Fibroblast of lung (primary cell): ENCODE measurements at places on chromosomes 7 and 10.
A peak's percentile ranks its signal among the peaks of the same experiment; 100 is the strongest.

DNA sequence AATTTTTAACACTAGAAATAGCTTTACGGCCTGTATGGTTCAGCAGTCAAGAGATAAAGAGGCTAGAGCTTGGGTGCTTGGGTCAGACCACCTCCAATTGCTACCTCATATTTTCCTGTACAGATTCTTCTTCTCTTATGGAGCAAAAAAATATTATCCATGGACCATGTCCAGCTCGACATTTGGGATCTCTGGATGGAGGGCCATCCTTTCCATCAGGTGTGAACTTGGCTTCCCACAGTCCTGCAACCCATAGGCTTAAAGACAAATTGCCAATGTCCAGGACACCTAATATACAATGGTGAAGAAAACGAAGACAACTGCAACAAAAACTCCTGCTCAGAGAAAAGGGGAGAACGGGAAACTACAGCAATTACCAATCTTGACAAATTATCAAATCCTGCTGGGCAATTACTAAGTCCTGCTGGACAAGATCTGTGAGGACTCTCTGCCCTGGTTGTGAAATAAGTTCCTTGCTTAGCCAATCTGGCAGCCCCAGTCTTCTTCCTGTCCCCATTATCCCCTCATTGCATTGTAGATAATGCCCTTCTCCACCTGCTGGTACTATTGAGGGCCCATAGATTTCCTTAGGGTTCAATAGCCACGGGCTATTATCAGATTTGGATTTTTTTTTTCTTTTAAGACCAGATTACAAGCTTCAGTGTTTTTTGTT, 42.0 kb upstream of the BRAF start:
- DNase-seq: no peak

DNA sequence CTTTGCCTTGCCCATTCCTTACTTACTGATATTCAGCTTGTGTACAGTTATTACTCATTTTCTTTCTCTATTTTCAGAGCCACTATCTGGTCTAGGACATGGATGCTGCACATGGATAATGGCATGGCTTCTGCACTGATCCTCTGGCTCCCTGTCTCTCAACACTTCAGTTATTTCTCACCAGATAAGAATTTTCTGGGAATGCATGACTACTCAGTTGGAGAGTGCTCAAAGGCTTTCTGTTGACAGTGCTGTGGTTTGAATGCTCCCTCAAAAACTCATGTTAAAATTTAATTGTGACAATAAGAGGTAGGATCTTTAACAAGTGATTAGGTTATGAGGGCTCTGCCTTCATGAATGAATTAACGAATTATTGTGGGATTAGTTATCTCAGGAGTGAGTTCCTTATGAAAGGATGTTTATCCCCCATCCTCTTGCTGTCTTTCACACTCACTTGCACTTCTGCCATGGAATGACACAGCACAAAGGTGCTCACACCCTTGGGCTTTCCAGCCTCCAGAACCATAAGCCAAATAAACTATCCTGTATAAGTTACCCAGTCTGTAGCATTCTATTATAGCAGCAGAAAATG, 16.1 kb upstream of the PIK3CG start:
- DNase-seq: peak; percentile 57

GRCh38 chr10:14126697-14127440, 203.9 kb downstream of the FRMD4A start:
- DNase-seq: peak; percentile 32

DNA sequence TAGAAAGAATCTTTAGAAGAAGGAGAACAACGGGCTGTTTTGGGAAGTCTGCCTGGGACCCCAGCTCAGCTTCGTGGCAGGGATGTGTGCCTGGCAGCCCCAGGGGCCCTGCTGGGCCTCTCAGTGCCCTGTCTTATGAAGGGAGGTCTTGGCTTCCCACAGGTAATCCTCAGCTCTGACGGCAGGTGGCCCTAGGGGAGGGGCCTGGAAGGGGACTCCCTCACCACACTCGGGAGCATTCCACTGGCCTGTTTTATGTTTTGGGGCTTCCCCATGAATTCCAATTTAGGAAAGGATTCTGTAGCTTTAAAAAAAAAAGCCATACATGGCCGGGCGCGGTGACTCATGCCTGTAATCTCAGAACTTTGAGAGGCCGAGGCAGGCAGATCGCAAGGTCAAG, 3.0 kb upstream of the DMBT1 start:
- peak; percentile 17 for DNase-seq

GRCh38 chr10:3525832-3526449, 259.1 kb downstream of the KLF6 start:
- peak; percentile 98 for DNase-seq

GRCh38 chr10:122112625-122113160, 123.7 kb downstream of the TACC2 start:
- peak; percentile 96 for DNase-seq

DNA sequence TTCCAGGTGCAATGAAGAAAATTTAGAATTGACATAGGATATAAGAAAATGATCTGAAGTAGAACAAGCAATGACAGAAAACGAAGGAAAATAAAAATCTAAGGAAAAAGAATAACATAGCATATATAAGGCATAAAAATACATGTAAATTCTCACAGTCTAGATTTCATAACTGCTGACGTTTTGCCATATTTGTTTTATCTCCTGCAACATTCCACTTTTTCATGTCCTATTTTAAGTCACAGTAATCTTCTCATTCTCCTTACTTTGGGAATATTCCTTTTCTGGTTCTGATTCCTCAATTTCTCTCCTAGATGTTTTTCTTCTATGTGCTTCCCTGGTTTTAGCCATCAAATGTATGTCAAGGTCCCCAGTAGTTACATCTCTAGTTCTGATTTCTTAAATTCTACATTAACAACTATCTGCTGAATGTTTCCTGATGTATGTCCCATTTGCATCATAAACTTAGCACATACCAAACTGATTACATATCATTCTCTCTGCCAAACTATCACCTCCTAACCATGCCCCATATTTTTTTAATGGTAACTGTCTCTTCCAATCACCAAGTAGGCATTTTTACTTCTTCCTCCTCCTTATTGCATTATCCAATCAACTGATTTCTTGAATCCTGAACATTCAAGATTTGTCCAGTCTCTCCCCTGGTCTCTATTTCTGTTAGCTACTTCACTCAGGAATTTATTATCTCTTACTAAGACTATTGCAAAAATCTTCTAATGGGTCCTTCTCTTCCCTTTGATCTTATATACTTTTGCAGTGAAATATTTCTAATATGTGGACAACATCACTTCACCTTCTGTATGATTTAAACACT, 171.3 kb downstream of the DNAJC1 start:
- DNase-seq: peak; percentile 61

DNA sequence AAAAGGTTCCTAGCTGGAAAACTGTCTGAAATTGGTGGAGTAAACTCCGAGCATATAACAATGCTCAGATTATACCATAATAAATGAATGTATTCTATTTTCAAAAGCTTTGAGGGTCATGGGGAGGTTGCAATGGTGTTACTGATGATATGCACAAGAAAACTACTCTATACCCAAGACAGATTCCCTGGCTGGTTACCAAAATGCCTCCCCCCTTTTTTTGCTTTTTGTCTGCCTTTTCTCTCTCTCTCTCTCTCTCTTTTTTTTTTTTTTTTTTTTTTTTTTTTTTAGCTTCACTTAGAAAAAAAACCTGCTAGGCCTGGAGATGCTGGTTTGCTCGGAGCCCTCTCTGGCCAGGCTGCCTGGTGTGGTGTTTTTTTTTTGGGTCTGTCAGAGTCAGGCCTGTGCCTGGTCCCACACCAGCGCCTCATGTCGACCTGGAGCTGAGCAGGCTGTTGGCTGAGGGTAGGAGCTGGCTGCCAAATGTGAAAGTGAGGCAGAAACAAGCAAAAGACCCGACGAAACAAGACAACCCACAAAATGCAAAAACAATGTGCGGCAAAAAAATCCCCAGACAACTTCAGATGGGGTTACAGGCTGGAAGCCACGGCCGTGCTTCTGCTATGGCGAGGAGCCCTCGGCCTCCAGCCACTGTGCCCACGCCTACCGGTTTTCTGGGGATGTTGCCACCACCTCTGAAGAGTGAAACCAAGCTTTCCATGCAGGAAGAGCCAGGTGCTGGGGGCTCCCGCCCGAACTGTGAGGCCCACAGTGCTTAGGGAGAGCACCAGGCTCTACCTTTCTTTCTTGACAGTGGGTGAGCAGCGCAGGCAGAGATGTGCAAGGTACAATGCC, 59.9 kb upstream of the EFCAB10 start:
- no peak for DNase-seq
